ENCODE measurements at places on chromosomes 2 and 18.

- DNase-seq: no peak
These were observed 3.0 kb upstream of the IL1B start for GRCh38 chr2:112839407-112840067.

DNA sequence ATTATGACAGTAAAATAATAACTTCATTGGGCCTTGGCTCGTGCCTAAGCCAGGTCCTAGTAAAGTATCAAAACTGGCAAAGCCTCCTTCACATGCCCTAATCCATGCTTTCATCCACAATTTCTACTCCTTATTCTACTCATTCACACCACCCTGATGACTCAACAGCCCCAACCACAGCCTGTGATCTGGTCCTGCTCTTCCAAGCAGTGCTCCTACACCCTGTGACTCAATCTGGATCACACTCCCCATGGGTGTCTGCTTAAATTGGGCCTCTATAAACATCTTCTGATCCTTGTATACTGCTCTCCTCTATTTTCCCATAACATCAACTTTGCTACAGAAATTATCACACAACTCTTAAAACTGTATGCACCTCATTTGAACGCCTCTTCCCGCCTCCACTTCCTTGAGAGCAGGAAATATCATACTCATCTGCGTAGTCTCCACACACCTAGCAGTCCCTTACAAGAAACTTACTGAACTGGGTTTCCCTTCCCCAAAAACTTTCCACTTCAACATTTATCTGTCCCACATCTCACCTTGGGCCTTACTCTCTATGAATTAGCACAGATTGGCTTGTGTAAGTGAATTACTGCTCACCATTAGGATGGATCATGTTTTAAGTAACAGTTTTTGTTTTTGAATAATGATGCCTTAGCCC lies 15.9 kb downstream of the GTF3C3 start:
- DNase-seq: no peak

DNA sequence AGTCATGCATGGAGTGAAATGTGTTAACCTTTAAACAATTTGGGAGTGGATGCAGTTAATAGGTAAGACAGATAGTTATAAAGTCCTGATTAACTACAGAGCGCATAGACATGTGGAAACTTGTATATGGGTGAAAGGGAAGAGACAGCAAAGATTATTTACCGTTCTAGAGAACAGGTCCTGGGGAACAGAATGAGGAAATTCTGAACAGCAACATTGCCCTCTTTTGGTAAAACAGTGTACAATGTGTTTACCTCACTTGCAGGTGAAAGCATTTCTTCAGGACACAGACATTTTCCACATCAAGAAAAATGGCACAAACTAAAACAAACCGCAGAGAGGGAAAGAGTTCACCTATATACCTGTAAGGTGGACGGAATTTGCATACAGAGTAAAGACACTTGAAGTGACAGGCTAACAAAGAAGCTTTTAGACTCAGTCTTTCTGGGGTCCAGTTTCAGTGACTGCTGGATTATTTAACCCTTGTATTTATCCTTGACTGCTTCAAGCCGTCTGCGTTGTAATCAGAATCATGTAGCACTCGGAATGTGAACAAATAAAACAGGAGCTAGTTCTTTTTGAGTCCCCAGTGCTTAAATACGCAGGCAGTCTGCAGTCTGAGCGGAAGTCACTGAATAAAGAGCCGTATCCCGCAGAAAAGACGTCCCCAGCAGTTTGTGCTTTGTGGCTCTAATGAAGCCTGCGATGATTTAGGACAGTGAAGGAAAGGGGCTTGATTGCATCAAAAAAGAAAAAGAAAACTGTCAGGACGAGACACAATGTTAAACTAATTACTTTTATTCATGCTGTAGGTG lies 364.8 kb upstream of the GALNT5 start:
- DNase-seq: peak; percentile 39

- no peak for DNase-seq
These were observed 221.7 kb upstream of the SPOPL start for GRCh38 chr2:138279871-138280270.

- no peak for DNase-seq
These were observed 440.9 kb upstream of the CELF4 start for GRCh38 chr18:38006541-38006940.

- no peak for DNase-seq
These were observed 185.1 kb upstream of the CNTNAP5 start for GRCh38 chr2:123840016-123840415.

DNA sequence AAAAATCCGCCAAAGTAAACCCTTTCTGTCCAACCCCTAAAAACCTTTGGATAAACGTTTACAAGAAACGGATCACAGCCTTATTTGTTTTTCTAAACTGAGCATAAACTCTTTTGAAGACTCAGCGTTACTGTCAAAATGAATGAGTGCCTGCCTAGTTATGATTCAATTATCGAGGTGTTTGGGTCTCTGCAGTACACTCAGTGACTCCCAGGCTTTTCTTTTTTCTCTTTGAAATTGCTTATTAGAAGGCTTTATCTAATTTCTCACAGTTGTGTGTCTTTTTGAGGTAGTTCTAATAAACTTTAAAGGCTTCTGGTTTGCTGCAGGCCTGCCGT lies 663 bp downstream of the RHBDD1 start:
- DNase-seq: no peak

GRCh38 chr2:224984637-224985036 lies 57.6 kb downstream of the DOCK10 start:
- DNase-seq: no peak

DNA sequence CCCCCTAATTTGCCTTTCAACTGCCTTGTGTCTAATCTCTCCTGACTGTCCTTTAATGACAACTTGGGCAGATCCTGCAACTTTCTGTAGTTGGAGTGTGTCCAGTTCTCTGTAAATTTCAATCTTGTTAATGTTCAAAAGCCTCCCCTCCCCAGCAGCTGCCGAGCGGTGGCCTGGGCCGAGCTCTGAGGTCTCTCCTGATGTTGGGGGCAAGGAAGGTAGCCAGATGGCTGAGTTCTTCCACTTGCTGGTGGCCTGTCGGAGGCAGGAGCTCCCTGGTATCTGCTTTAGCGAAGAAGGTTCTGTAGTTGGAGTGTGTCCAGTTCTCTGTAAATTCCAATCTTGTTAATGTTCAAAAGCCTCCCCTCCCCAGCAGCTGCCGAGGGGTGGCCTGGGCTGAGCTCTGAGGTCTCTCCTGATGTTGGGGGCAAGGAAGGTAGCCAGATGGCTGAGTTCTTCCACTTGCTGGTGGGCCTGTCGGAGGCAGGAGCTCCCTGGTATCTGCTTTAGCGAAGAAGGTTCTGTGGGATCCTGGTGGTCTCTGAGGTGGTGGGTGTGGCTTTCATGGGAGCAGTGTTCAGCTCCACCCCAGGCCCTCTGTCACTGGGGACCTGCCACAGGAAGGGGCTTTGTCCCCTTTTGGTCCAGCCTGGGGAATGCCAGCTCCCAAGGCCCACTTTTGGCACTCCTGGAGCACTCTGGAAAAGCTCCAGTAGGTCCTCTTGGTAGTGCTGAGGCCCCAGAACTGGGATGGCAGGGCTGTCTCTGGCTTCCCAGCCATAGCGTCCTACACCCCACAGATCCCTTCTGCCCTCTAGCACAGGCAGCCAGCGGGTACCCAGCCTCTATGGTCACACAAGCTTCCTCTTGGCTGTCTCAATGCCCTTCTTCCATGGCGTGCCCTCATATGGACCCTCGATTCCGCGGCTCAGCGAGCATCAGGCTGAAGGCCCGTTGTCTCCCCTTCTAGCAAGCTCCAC lies 211.9 kb downstream of the ALPK2 start:
- DNase-seq: no peak

DNA sequence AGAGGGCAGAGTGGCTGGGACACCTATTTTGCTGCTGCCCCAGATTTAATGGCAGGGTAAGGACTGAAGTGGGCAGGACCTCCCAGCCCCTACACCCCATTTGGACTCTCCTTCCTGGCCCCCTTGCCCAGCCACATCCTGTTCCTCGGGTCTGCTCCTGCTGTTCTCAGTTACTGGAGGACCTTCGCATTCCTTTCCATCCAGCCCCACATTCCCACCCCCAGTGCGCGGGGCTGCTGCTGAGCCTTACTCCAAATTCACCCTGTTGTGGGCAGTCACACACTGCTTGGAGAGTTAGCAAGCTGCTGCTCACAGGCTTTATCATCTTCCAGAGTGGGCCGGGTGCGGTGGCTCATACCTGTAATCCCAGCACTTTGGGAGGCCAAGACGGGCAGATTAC lies 75.2 kb upstream of the SLC14A2 start:
- no peak for DNase-seq

DNA sequence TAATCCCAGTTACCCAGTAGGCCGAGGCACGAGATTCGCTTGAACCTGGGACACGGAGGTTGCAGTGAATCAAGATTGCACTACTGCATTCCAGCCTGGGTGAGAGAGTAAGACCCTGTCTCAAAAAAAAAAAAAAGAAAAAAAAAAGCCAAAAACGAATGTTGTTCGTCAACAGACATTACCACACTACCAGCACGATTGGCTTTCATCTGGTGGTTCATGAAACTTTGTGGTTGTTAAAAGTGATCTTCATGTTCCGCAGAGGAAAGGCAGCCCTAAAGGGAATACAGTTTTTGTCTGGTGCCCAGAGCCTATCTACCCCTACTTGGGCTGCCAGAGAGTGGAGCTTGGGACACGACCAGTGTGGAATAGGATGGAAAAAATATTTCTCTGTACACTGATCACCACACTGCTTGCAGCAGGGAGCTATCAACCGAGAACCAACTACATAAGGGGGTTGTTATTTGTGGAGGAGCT lies 13.6 kb upstream of the CXCR4 start:
- no peak for DNase-seq

- no peak for DNase-seq
These were observed 59.9 kb upstream of the STPG4 start for GRCh38 chr2:47214990-47215389.

DNA sequence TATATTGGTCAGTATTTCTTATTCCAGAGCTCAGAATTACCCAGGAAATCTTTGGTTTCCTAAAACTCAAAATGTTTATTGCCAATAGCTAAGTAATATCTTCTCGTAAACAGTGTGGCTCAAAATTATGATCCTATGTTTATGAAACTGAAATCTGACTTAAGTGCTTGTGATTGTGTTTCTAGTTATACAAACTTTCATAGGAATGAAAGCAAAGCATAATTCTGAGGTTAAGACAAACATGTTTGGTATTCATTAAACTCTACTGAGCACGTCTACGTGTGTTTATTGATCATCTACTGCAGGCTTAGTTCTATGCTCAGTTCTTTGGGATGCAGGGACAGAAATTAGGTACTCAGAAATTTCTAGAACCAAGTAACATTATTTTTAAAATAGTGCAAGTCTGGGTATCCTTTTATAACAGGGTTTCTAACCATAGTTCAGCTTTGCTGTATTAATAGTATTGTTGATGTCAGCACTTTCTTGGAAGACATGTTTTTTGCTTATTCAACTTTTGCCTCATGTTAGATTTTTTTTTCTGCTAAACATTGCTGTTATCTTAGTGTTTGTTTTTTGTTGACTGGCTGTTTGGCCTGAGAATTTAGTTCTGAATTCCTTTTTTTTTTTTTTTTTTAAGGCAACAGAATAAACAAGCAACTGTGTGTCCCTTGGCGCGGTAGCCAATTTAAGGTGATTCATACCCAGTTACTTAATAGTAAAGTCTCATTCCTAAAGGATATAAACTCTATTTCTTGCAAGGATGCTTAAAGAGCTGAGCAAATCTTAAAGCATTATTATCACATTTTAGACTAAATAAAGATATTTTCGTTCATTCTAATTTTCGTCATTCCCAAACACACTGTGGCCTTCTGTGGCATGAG lies 31.3 kb downstream of the PTPRM start:
- DNase-seq: no peak

DNA sequence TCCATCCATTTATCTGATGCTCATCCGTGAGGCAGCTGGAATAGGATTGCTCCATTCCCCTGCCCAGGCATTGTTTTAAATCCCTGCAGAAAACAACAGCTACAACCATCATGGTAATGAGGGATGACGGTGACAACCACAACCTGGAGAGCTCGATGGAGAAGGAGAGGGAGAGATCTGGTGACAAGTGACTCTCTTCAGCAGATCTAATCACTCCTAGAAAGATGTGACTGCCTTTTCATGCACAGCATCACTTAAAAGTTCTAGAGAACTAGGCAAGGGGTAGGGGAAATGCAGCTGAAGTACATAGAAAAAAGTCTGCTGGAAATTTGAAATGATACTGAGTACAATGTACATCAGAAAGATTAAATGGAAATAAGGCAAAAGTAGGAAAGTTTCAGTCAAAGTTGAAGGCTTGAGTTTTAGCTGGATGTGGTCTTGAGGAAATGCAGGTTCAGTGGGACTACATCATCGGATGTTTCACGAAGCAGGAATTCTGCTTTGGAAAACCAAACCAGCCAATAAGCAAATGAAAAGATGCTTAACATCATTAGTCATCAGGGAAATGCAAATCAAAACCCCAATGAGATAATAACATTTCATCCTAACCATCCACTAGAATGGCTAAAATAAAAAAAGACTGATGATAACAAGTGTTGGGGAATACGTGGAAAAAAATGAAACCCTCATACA lies 6.8 kb upstream of the ARHGAP25 start:
- no peak for DNase-seq

DNA sequence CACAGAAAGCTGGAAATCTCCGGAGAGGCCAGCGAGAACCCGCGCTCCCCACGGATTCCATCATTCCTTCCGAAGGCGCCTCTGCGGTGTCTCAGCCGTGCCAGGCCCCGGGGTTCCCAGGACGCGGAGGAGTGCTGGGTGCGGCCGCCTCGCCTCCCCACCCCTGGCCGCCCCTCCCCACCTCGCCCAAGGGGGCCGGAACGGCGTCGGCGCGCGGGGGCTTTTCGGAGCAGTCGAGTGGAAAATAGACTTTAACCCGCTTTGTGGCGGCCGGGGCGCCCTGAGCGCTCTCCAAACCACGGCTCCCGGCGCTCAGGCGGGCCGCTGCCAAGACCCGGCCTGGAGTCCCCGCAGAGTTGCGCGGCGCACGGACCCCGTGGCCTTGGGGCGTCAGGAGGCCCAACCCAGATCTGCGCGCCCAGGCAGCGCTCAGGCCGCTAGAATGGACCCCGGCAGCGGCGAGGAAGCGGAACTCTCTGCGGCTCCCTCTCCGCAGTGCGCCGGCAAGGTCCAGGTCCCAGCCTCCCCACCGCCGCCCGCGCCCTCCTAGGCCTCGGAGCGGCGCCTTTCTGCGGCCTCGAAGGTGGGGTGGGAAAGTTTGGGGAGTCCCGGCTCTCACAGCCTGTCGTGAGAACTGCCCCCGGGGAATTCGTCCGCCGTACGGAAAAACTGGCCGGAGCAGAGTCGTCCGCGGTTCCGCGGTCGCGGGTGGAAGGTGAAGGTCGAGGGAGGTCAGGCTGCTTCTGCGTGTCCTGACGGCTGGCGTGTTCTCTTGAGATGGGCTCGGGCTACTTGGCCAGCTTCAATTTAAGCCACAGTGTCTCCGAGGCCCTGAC lies 1.2 kb upstream of the EMX1 start:
- no peak for DNase-seq

- no peak for DNase-seq
These were observed 9.8 kb downstream of the HS6ST1 start for GRCh38 chr2:128308889-128309279.

Data from right lung (tissue), 10 donors.